ENCODE measurements at places on chromosomes 13 and 19.

DNA sequence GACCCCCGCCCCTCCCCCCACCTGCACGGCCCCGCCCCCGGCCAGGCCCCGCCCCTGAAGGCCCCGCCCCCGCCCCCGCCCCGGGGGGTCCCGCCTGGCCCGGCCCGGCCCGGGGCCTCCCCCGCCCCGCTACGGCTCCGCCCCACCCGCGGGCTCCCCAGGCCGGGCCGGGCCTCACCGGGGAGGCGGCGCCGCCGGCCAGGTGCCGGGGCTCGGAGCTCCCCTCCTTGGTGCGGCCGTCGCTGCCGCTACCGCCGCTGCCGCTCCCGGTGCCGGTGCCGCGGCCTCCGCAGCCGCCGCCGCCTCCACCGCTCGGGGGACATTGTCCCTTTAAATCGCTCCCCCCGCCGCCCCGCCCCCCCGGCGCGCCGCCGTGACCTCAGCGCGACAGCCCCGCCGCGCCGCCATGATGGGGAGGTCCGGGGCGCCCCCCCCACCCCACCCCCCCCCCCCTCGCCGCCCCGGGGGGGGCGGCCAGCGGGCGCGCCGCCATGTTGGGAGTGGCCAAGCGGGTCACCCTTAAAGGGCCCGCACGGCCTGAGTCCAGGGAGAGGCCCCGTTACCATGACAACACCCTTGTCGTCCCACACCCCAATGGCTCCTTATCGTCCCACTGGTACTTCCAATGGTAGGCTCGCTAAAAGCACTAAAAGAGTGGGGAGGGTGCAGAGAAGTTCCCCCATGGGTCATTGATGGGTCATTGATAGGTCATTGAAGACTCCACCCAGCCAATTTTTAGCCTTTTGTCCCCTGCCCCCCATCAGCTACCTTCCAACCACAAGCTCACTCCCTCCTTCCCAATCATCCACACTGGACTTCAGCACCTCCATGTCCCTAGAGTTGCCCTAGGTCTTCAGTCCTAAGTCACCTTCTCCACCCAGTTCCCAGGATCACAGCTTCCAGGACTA, at the start of gene WIZ:
WIZ (minus strand) TSS at position 337 of the 908 bp plus-strand sequence. CDS start 1,649 bp downstream, outside the sequence.
- DNase-seq: peak; percentile 83

GRCh38 chr19:42284066-42284501, 15.0 kb downstream of the CIC start:
- peak; percentile 85 for DNase-seq

- DNase-seq: no peak
Observed at GRCh38 chr13:21077076-21077787, 15.8 kb upstream of the LATS2 start.

DNA sequence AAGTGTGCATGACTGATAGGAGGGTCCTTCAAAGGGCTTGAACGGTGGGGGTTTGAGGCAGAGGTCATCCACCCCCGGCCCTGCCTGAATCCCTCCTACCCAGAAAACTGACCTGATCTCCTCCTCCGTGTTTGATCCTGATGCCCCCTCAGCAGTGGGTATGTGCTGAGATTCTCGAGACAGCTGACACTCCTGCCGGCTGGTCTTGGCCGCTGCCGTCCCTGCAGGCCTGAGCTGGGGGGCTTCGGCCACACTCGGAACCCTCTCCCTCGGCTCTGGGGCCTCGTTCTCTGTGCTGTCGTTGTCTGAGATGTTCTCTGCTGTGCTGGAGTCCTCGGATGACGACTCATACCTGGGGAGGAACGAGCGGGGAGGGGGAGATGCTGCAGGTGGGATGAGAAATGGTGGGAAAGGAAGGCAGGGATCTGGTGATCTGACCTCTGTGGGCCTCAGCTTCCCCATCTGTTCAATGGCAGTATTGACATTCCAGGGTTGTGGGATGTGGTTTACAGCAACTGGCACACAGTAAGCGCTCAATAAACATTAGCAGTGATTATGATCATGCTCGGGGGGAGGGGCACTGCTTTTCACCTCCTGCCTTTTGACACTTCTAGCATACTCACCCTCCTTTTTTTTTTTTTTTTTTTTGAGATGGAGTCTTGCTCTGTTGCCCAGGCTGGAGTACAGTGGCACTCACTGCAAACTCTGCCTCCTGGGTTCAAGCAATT, 20.7 kb downstream of the KANK2 start:
- no peak for DNase-seq

GRCh38 chr19:34997071-34997617, 3.0 kb upstream of the GRAMD1A start:
- DNase-seq: no peak

DNA sequence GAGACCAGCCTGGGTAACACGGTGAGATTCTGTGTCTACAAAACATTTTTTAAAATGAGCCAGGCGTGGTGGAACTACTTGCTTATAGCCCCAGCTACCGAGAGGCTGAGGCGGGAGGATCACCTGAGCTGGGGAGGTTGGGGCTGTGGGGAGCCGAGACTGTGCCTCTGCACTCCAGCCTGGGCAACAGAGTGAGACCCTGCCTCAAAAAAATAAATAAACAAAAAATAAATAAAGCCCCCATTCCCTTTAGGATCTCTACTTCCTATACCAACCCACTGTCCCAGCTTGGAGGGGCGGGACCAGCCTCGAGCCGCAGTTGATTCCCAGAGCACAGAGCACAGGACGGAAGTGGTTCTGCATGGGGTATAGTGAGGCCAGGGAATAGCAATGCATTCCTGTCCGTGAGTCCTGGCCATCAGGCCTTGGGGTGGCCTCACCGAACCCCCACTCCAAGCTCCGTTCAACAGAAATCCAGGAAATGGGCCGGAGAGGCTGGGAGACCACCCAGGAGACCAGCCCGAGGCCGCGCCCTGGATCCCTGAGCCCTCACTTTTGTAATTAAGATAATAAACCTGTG, 4.9 kb upstream of the PTBP1 start:
- no peak for DNase-seq

- no peak for DNase-seq
Observed at GRCh38 chr19:39110263-39110967, 15.2 kb upstream of the PAK4 start.

GRCh38 chr19:23913931-23914330, 755 bp upstream of the ZNF726 start:
- no peak for DNase-seq

DNA sequence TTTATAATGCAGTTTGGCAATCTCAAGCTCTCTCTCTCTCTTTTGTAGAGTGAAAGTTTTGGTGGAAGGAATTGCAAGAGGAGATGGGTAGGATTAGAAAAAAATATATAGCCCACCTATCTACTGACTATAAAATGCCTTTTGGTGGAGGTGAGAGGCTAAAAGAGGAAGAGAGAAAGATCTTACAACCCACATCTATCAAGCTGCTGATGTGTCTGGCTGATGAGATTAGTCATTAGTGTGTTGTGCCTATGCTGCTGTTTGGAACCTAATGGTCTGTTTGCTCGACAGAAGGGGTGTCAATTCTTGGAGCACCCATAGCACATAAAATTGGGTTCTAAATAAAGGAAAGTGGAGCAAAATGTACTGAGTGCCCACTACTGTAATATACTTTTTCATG, 411.0 kb downstream of the HS6ST3 start:
- DNase-seq: no peak

- DNase-seq: peak; percentile 14
Observed at GRCh38 chr19:14821937-14822336, 13.0 kb downstream of the OR7A5 start.

- DNase-seq: no peak
Observed at GRCh38 chr13:36717017-36717416, 43.2 kb downstream of the SERTM1 start.

GRCh38 chr19:55603115-55603514, 2.3 kb upstream of the ZNF865 start:
- DNase-seq: no peak

GRCh38 chr13:83057119-83057518, 825.2 kb downstream of the SLITRK1 start:
- DNase-seq: peak; percentile 32

- no peak for DNase-seq
Observed at GRCh38 chr19:48635966-48636858, 967 bp downstream of the DBP start.

GRCh38 chr13:38758277-38758676, 71.4 kb downstream of the FREM2 start:
- DNase-seq: no peak

GRCh38 chr19:35363001-35363590, 4.8 kb downstream of the FFAR3 start:
- no peak for DNase-seq

GRCh38 chr19:38039966-38040365, 133.0 kb downstream of the SIPA1L3 start:
- peak; percentile 95 for DNase-seq

DNA sequence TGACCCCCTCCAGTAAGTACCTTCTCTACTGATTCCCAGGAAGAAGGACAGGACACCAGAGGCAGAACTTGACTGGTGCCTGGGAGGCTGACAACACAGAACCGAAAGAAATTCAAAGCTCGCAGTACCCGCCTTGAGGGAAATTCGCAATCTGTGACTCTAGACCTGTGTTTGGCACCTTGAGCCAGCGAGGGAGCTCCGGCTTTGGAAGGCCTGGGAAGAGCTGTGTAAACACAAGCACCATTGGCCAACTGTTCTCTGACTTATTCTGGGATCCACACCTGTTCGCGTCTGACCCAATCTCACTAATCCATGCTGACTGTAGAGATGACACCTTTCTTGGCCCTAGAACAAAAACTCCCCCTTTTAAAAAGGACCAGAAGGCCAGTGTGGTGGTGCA, 50.7 kb downstream of the CEBPG start:
- DNase-seq: no peak

DNA sequence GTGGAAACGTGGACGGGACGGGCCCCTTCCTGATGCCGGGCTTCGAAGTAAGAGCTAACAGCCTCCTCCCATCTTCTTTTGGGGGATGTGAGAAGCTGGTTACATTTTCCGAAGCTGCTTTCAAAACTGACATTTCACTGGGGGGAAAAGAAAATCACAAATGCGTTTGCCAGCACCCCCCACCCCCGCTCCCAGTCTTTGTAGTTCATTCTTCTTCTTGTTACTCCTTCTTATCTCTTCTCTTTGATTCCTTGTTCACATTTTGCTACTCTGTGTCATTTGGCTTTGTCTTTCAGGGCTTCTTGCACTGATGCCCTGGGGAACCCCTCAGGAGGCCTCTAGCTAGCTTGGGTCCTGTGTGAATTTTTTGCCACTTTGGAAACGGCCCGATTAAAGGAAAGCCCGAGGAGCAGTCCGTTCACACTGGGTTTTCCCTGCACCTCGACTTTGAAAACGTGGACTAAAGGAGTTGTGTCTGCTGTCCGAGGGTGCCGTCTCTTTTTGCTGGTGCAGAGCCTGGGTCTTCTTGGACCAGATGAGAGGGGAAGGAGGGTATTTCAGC, 1.3 kb downstream of the CARM1 start:
- DNase-seq: no peak

GRCh38 chr13:51912511-51913225, 50.9 kb downstream of the CCDC70 start:
- no peak for DNase-seq

- DNase-seq: no peak
Observed at GRCh38 chr13:113324398-113324797, 27.4 kb downstream of the LAMP1 start.

Measured in fibroblast of skin of right quadriceps (primary cell).